Activated naive CD4-positive, alpha-beta T cell treated with anti-CD3 and anti-CD28 coated beads for 36 hours (primary cell): ENCODE measurements at places on chromosomes 7 and 10. TPM values are rescaled to one million over a fixed set of nuclear protein-coding genes. Genes with fewer than 3 reads are reported as not detected.

GRCh38 chr7:108017776-108018151, 14.8 kb upstream of the LAMB1 start:
- no peak overlapping the region for H3K27ac ChIP-seq
- no peak for DNase-seq
- peaks cover under 1% of the 10 kb centered on the region for H3K27me3 ChIP-seq
- no peak overlapping the region for H3K4me3 ChIP-seq
- H3K4me1 ChIP-seq: no peaks in the 10 kb centered on the region
- H3K36me3 ChIP-seq: no peaks in the 10 kb centered on the region

- DNase-seq: no peak
- peaks cover 4% of the 10 kb centered on the region for H3K4me1 ChIP-seq
- peaks cover 1% of the 10 kb centered on the region for H3K36me3 ChIP-seq
These were observed 181.3 kb downstream of the RNLS start for GRCh38 chr10:88401671-88402347.

GRCh38 chr10:16832351-16833080, 15.3 kb upstream of the RSU1 start:
- no peak for DNase-seq
- no peaks in the 10 kb centered on the region for H3K36me3 ChIP-seq
- H3K27me3 ChIP-seq: no peaks in the 10 kb centered on the region
- H3K27ac ChIP-seq: no peak overlapping the region

DNA sequence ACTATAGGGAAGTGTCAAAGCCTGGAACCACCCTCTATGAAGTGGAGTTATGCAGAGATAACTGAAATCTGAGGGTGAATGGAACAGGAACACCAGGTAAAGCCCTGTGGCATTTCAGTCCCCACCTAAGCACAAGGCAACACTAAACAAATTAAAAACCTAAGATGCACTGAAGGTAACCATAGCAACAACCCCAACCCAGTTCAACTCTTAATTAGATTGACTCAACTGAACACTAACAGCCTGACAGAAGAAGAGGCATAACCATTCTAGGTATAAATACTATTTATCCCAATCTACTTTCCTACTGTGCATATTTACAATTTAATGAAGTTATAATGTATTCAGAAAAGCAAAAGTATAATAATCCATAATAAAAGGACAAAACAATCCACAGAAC, 9.2 kb upstream of the GIMAP5 start:
- no peak for DNase-seq
- no peak overlapping the region for H3K4me3 ChIP-seq
- peak overlapping the region; percentile 31 for H3K27ac ChIP-seq
- H3K36me3 ChIP-seq: peaks cover 45% of the 10 kb centered on the region
- H3K27me3 ChIP-seq: no peaks in the 10 kb centered on the region
- peaks cover 67% of the 10 kb centered on the region for H3K4me1 ChIP-seq

DNA sequence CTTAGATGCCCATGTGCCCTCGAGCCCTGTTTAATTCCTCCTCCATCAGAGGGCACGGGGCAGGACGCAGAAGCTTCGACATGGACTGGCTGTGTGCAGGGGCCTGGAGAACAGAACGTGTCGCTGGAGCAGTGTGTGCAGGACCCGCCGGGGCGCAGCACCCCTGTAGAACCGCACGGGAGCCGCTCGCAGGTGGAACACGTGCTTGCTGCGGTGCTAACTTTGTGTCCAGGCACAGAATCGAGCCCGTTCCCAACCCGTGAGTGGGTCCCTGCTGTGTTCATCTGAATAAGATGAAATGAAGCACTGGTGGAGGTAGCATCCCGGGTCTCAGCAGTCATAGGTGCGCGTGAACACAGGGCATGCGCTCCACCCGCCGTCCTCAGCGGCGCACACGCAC, 116.9 kb downstream of the WDR37 start:
- H3K4me1 ChIP-seq: no peaks in the 10 kb centered on the region
- H3K27ac ChIP-seq: no peak overlapping the region
- H3K4me3 ChIP-seq: no peak overlapping the region
- no peaks in the 10 kb centered on the region for H3K36me3 ChIP-seq
- no peak for DNase-seq

- H3K27me3 ChIP-seq: peaks cover 2% of the 10 kb centered on the region
- no peak overlapping the region for H3K27ac ChIP-seq
- no peak overlapping the region for H3K4me3 ChIP-seq
- no peak for DNase-seq
- peaks cover 4% of the 10 kb centered on the region for H3K4me1 ChIP-seq
These were observed 7.5 kb upstream of the ZKSCAN1 start for GRCh38 chr7:100007887-100008286.

DNA sequence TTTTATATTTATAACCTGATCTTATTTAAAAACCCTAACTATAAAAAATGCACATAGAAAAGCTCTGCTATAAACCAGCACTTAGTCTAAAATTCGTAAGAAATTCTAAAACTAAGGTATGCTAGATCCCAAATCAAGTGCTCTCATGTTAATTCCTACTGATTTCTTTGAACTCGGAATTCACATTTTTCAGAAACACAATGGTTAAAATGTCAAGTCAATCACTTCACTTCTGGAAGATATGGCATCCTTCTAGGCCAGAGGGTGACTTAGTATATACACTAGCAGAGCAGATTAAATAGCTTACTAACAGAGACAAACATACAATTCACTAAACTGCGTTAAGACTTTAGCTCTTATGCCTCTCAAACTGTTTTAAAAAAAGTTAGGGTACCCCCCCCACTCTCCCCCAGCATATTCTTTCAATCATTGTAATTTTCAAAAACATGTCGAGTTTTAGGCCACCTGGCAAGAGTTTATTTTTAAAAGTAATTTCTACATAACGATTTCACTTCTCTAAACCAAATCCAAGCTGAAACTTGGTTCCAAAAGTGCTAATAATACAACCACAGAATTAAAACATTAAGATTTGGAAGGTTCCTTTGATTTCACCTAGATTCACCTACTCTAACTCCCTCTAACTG, 129.4 kb downstream of the NRBF2 start:
- peak overlapping the region; percentile 14 for H3K4me3 ChIP-seq
- no peaks in the 10 kb centered on the region for H3K27me3 ChIP-seq
- H3K4me1 ChIP-seq: peaks cover 54% of the 10 kb centered on the region
- peaks cover 21% of the 10 kb centered on the region for H3K36me3 ChIP-seq
- DNase-seq: no peak
- peak overlapping the region; percentile 59 for H3K27ac ChIP-seq

GRCh38 chr10:11993834-11994468, 48.7 kb downstream of the UPF2 start:
- H3K36me3 ChIP-seq: peaks cover 20% of the 10 kb centered on the region
- no peak overlapping the region for H3K27ac ChIP-seq
- H3K4me3 ChIP-seq: no peak overlapping the region
- H3K27me3 ChIP-seq: no peaks in the 10 kb centered on the region
- DNase-seq: no peak
- H3K4me1 ChIP-seq: peaks cover 9% of the 10 kb centered on the region

DNA sequence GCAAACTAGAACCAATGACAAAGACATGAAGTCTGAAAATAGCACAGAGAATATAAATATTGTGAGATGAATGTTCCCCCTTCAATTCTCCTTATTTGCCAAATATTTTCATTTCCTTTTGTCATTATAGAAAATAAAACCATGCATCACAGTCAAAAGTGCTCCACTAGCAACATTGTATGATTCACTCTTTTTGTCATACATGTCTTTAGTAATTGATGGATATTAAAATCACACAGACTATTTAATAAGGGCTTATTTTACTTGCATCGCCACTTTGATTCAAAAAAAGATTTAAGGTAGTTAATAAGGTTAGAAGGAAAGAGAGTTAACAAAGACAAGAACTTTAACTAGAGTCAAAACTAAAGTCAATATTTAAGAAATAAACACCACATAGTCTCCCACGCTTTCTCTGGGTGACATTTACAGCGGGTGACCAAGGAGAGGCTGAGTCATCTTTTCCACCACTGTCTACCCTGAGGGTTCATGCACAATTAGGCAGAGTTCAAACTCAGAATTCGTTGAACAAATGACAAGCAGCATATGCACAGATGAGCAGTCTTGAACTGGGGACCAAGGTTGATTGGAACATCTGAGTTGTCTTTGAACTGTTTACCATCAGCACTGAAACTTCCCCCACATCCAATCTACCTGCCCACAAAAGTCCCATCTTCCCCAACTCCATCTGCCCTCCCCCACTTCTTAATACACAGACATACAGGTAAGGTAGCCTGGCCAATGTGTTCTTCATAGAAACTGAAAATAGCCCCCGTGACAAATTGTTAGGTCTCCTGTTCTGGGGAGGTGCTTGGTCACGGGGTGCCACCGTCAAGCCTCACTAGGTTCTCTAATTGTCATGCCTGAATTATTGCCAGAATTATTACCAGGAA, 42.5 kb downstream of the C7orf25 start:
- H3K27ac ChIP-seq: peak overlapping the region; percentile 68
- peaks cover 2% of the 10 kb centered on the region for H3K36me3 ChIP-seq
- DNase-seq: peak; percentile 63
- H3K4me3 ChIP-seq: no peak overlapping the region
- H3K4me1 ChIP-seq: peaks cover 16% of the 10 kb centered on the region

- no peak for DNase-seq
- H3K4me3 ChIP-seq: no peak overlapping the region
- no peaks in the 10 kb centered on the region for H3K4me1 ChIP-seq
- H3K27ac ChIP-seq: no peak overlapping the region
- H3K27me3 ChIP-seq: no peaks in the 10 kb centered on the region
These were observed 78.1 kb upstream of the GLI3 start for GRCh38 chr7:42315103-42315502.

- no peaks in the 10 kb centered on the region for H3K27me3 ChIP-seq
- no peak overlapping the region for H3K27ac ChIP-seq
- no peak for DNase-seq
- H3K36me3 ChIP-seq: no peaks in the 10 kb centered on the region
- H3K4me1 ChIP-seq: no peaks in the 10 kb centered on the region
These were observed 5.7 kb downstream of the CYP17A1 start for GRCh38 chr10:102831322-102832071.

- H3K4me1 ChIP-seq: peaks cover 30% of the 10 kb centered on the region
- DNase-seq: peak; percentile 43
These were observed 835 bp downstream of the COMMD3 start for GRCh38 chr10:22317076-22317370.

- DNase-seq: no peak
- H3K4me1 ChIP-seq: no peaks in the 10 kb centered on the region
- H3K4me3 ChIP-seq: no peak overlapping the region
- H3K27me3 ChIP-seq: no peaks in the 10 kb centered on the region
- H3K27ac ChIP-seq: no peak overlapping the region
- no peaks in the 10 kb centered on the region for H3K36me3 ChIP-seq
These were observed 26.4 kb upstream of the SVOPL start for GRCh38 chr7:138727336-138728099.

DNA sequence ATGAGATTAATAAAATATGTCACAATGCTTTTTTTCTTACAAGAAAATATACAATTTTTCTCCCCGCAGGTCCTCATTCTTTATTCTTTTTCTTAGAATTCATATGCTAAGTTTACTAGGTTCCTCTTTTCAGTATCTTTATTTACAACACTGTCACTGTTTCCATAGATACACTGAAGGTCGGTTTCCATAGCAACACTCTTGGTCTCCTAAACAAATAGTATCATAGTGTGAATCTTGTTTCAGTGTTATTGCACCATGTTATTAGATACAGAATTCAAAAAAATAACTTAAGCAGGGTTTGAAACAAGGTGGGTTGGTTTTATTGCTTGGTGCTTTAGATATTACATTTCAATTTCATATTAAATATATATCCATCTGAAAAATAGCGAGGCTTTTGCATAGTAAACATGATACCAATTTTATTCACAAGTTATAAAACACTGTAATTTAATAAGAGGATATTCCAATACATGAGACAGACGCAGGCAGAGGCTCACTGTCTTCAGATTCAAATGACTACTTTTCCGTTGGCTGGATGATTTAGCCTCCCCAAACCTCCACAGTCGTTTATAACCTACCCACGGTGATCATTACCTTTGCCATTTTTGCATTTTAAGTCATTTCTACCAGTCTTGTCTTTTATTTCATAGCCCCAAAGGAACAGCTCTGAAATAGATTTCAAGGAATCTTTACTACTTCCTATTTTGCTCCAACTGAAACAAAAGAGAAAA, 88.9 kb upstream of the KLF6 start:
- no peak overlapping the region for H3K4me3 ChIP-seq
- peak overlapping the region; percentile 36 for H3K27ac ChIP-seq
- no peaks in the 10 kb centered on the region for H3K27me3 ChIP-seq
- H3K4me1 ChIP-seq: peaks cover 52% of the 10 kb centered on the region
- DNase-seq: no peak

GRCh38 chr10:12358863-12359564, 9.7 kb downstream of the CAMK1D start:
- H3K27ac ChIP-seq: no peak overlapping the region
- H3K4me3 ChIP-seq: no peak overlapping the region
- no peaks in the 10 kb centered on the region for H3K27me3 ChIP-seq
- DNase-seq: peak; percentile 28
- H3K36me3 ChIP-seq: peaks cover 2% of the 10 kb centered on the region
- H3K4me1 ChIP-seq: peaks cover 43% of the 10 kb centered on the region

DNA sequence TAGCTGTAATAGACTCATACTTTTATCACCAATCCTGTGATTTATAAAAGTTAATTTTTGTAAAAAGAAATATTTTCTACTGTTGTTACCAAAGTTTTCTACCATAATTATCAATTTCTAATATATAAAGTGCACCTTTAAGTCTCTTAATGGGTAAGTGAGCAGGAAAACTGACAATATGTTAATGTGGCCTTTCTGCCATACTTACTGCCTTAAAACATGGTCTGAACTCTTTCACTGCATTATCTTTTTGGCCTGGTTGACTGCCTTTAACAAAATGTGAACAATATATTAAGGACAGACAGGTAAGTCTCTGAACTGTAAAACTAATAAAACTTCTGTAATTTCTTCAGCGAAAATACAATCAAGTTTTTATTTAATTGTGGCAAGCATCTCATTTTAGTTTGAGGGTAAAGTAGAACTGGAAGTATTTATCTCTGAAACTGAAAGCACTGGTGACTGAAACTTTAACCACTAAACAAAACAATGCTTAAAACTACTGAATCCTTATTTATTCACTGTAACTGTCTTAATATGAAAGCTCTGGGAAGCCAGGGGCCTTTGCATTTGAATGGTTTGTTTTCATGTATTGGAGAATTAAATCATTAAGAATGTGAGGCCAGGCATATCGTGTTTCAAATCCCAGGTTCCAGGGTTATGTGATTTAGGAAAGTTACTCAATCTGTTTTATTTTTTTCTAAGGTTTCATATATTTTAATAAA, 948.8 kb upstream of the POT1 start:
- H3K27ac ChIP-seq: no peak overlapping the region
- H3K4me1 ChIP-seq: no peaks in the 10 kb centered on the region
- no peak for DNase-seq
- no peak overlapping the region for H3K4me3 ChIP-seq
- H3K36me3 ChIP-seq: no peaks in the 10 kb centered on the region
- no peaks in the 10 kb centered on the region for H3K27me3 ChIP-seq

GRCh38 chr7:101084865-101085161, 468 bp upstream of the TRIM56 start:
- no peak for DNase-seq
- peaks cover 32% of the 10 kb centered on the region for H3K4me1 ChIP-seq
- H3K27ac ChIP-seq: peak overlapping the region; percentile 99
- peak overlapping the region; percentile 99 for H3K4me3 ChIP-seq
- no peaks in the 10 kb centered on the region for H3K27me3 ChIP-seq

The TMEM270 gene
- not detected for total RNA-seq

The TEX36 gene
- not detected for total RNA-seq

The CYP2E1 gene
- total RNA-seq: not detected

The ENKUR gene
- not detected for total RNA-seq

The SFTPA1 gene
- not detected for total RNA-seq

The DIP2C gene
- total RNA-seq: 0.91 TPM

The SPDYE11 gene
- not detected for total RNA-seq

The CPEB3 gene
- total RNA-seq: 1.0 TPM
